ENCODE measurements at places on chromosomes 6 and 20.

DNA sequence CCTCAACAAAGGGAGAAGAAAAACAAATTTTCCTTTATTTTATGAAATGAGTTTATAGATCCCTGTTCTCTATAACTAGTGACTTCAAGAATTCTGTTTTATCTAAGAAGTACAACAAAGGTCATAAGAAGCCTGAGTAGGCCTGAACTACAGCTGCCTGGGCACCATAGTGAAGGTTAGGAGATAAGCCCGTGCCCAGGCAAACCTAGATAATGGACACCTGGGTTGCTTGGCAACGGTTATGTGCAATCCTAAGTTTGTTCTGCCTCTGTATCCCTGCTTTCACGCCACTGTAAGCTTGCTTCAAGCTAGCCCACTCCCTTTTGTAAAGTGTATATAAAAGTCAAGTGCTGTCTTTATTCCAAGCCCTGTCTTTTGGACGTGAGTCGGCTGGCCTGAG lies 23.2 kb downstream of the SCGN start:
- no peak for DNase-seq

DNA sequence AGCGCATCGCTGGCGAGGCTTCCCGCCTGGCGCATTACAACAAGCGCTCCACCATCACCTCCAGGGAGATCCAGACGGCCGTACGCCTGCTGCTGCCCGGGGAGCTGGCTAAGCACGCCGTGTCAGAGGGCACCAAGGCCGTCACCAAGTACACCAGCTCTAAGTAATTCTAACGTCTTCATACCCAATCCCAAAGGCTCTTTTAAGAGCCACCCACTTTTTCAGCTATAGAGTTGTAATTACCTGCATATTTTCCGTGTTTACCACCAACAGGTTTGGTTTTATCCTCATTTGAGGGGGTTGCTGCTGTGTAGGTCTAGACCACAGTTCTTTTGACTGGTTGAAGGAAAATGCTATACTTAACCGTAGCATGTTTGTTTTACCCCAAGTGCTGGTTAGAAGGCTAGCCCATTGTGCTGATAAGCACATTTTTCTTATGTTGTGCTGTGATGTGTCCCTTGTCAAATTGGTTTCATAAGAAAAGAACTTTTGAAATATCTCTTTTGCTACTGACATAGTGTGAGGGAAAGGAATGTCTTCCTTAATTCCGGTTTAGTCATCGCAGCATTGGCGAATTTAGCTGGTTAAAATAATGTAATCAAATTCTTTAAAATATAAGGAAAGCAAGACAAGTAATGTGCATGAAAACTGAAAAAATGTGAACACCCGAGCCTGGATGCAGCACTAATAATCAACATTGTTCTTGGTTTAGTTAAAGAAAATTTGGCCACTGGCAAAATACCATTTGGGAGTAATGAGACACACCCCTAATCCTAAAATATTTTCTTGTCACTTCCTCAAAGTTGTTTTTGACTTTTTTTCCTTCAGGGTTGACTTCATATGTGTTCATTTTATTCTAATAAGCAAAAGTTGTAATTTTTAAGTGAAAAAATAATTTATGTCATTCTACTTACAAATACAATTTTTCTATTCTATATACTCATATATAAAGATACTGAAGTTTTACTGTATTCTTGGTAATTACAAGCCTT lies 112.8 kb downstream of the HFE start:
- peak; percentile 39 for DNase-seq

DNA sequence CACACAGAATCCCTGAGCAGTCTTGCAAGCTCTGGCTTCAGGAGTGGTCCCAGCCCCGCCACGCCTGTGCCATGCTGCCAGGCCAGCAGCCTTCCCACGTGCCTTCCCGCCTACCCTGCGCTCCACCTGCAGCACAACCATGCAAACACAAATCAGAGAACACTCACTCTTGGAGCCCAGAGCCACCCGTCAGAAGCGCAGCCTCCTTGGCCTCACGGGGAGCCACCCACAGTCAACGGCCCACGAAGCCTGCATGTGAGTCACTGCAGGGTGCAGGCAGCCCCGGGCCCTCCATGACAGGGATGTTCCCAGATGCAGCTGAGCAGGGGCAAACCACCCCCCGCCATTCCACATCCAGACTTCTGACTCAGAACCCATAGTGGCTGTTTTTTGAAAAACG lies 217.0 kb downstream of the DLL1 start:
- no peak for DNase-seq

- no peak for DNase-seq
Measured at GRCh38 chr6:67606906-67607828, 1027.9 kb upstream of the ADGRB3 start.

DNA sequence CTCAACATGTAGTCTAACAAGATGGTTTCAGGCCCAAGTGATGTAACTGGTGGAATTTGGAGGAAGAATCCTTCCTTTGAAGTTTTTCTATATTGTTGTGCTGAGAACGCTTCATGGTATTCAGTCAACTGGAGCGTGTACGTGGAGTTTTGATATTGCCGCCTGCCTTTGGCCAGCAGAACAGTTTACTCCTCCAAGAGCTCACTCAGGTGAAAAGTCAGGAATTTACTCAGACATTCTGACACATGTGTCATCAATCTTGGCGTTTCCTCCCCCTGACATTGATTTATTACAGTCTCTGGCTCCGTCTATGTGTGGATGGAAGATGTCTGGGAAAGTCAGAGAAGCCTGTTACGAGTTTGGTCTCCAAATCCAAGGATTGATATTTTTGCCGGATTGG lies 19.0 kb upstream of the TGM2 start:
- DNase-seq: no peak

- peak; percentile 4 for DNase-seq
Measured at GRCh38 chr6:24052590-24052961, 73.4 kb upstream of the NRSN1 start.

GRCh38 chr6:1176567-1176966 lies 135.3 kb upstream of the FOXQ1 start:
- DNase-seq: no peak

- DNase-seq: no peak
Measured at GRCh38 chr20:20212675-20213096, 155.2 kb upstream of the INSM1 start.

DNA sequence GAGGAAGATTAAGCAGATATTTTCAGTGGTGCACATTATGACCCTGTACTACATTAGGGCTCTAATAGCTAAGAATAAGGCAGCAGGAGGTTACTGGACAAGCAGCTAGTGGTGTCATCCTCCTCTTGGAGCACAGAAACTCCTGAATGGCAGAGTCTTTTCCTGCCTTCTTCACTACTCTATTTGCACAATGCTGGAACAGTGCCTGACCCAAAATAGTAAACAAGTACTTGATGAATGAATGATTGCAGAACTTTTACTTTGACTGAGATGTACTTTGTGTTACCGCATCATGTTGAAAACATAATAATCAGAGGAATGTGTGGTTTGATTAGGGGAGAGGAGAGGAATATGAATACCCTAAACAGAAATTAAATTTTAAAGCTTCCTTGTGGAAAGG lies 30.0 kb upstream of the UST start:
- DNase-seq: peak; percentile 33

DNA sequence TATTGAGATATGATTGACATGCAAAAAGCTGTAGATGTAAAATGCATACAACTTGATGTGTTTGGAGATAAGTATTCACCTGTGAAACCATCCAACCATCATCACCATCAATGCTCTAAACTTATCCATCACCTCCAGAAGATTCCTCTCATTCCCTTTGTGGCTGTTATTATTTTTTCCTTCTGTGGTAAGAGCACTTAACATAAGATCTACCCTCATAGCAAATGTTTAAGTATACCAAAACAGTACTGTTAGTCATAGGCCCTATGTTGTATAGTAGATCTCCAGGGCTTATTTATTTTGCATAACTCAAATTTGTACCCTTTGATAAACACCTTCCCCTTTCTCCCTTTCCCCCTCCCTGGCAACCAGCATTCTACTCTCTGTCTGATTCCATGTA lies 31.2 kb upstream of the CCN6 start:
- DNase-seq: no peak

DNA sequence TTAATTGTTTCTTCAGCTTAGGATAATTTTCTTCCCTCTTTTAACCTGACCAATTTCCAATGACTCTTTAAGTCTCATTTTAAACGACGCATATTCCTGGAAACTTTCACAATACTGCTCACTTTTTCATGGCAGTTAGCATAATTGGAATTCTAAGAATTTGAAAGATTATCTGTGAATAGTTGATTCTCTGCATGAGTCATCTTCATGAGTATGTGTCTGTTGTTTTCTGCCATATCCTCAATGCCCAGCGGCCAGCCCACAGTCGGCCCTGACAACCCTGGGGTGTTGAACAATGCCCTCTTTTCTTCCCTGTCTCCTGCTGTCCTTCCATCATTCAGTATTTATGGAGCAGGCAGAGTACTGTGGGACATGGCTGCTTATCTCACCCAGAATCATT lies 554.2 kb downstream of the CDH26 start:
- peak; percentile 71 for DNase-seq

DNA sequence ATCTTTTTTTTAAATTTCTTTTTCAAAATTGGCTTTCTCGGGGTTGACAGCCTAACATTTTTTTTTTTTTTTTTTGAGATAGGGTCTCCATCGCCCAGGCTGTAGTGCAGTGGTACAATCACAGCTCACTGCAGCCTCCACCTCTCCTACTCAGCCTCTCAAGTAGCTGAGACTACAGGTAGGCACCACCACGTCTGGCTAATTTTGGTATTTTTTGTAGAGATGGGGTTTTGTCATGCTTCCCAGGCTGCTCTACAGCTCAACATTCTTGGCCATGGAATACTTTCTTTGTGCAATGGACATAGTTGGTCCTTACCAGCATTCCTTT lies 6.4 kb upstream of the CTNNBL1 start:
- no peak for DNase-seq

DNA sequence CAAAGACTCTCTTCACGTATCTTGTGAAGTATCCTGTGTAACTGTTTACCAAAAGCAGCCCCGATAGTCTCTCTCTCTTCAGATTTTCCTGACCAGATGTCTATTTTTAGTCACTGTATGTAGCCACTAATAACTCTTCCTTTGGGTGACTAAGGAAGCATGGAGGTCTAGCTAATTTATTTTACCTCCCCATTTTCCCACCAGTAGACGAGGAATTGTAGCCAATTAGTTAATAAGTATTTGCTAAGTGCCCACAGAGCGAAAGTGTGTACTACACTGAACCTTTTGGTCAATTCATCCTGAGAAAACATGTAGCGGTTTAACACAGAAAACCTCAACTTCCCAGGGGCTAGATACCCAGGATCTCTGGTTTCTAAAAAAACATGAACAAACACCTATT lies 180.6 kb downstream of the TBX18 start:
- DNase-seq: peak; percentile 3

- DNase-seq: no peak
Measured at GRCh38 chr6:38603966-38604365, 35.8 kb downstream of the BTBD9 start.

GRCh38 chr6:122702841-122703240 lies 76.7 kb upstream of the FABP7 start:
- no peak for DNase-seq

DNA sequence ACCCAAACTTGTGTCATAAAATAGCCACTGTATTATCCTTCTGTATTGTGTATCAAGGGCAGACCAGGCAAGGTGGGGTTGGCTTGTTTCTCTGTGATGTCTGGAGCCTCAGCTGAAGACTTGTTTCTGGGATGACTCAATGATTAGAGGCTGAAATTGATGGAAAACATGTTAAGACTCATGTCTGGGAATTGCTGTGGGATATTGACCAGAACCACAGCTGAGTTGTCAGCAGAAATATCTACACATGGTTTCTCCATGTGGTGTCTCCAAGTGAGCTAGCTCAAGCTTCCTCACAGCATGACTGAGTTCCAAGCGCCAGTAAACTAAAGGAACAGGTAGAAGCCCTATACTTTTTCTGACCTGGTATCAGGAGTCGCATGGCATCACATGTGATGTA lies 128.5 kb upstream of the SYNDIG1 start:
- no peak for DNase-seq

Data from GM23248 (cell line).